HT1080 (cell line): ENCODE measurements at places on chromosomes 11 and 22. TPM values are rescaled to one million over a fixed set of nuclear protein-coding genes. Genes with fewer than 3 reads are reported as not detected.
A peak's percentile ranks its signal among the peaks of the same experiment; 100 is the strongest.

DNAJB13 gene
- total RNA-seq, result 0.07 and 0.13 TPM in 2 replicates

- no peak for DNase-seq
Measured at GRCh38 chr22:40511604-40512003, 124.9 kb downstream of the MRTFA start.

DNA sequence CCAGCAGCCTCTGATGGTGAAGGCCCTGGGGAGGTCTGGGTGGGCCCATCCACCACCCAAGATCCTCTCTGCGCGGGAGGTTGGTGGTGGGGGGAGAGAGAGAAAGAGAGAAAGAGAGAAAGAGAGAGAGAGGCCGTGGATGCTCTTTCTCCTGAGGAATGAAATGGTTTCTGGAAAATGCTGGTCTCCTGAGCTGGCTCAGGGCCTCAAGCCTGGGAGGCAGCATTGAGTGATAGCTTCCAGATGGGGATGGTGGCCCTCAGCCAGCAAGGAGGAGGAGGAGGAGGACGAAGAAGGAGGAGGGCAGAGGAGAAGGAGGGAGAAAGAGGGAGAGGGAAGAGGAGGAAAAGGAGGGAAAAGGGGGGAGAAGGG, 4.6 kb downstream of the TSPAN32 start:
- DNase-seq, result peak; percentile 35

- peak; percentile 39 for DNase-seq
Measured at GRCh38 chr22:38347944-38348750, 30.9 kb upstream of the CSNK1E start.

XKR3 gene
- 0.42 and 0.97 TPM in 2 replicates for total RNA-seq

DNA sequence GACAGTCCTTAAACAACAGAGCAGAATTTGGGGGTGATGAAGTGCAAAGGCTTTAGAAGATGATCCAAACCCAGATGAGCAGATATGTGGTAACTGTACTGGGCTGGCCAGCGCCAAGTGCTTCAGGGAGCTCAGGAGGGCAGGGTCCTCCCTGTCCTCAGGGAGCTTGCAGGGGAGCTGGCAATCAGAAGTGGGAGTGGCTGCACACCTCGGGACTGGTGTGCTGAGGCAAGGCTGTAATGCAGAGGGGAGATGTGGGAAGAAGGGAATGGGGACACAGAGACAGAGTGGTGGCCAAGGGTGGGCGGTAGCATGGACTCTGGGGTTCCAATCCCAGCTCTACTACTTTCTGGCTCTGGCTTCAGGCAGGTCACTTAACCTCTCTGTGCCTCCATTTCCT, 235.6 kb upstream of the NCAM1 start:
- DNase-seq, result no peak

- DNase-seq, result no peak
Measured at GRCh38 chr11:12286606-12287005, 90.8 kb upstream of the PARVA start.

DNA sequence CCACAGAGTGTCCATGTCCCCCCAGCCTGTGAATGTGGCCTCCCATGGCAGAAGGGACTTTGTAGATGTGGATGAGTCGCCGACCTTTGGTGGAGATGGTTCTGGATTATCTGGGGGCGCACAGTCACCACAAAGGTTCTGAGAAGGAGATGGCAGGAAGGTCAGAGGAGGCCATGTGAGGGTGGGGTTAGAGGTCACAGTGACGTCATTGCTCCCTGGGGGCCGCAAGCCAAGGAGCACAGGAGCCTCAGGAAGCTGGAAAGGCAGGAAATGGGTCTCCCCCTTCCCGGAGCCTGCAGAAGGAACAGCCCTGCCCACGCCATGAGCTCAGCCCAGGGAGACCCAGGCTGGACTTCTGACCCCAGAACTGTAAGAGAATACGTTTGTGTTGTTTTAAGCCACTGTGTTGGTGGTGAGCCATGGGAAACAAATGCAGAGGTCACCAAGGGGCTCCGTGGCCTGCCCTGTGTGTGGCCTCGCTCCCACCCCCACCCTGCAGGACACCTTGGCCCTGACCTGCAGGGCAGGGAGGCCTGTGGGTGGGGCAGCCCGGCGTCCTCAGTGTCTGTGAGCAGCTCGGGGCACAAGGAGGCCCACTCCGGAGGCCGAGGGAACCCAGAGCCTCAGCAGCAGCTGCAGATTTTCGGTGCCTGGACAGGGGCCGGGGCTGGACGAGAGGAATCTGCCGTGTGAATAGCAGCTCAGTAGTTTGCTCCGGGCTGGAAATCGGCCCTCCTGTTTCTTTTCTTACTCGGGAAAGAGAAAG, 32.1 kb downstream of the GRAMD4 start:
- no peak for DNase-seq

SMTNL1 gene
- total RNA-seq, result not detected in 2 replicates

SLC6A5 gene
- total RNA-seq, result not detected in 2 replicates

- no peak for DNase-seq
Measured at GRCh38 chr11:132257871-132258270, 887.5 kb downstream of the NTM start.

MAP6 gene
- total RNA-seq, result 0.10 and 0.40 TPM in 2 replicates

DNA sequence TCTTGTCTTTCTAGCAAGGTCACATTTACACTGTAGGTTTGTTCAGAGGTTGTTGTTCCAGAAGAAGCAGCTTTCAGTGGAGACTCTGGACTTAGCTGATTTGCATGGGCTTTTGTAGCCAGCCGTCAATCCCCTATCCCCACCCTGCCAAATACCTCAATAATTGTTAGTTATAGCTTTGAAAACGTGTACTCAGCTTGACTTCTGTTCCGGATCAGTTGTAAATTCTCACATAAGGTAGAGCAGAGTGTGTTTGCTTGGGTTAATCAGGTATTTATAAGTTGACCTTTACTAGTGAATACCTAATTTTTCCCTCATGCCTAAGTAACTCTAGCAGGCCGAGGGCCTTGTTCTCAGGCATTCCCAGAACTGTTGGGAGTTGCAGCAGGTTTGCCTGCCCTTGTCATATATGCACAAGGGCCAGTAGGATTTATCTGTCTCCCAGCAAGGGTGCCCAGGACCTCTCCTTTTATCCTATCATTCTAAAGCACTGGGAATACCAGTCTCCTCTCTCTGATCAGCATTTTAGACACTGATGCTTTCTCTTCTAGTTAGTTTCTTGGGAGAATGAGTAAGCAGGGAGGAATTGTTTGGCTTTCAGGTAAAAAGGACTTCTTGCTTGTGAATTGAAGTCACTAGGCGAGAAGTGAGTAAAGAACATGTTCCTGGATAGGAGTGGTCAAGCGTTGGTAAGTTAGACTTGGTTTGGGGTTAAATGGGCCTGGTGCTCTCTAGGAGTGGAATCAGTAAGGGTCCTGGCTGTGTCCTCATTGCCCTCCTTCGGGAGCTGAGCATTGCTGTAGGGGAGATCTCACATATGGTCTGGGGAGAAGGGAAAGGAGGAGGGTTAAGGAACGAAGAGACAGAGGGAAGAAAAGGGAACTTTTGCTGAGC, 22.1 kb downstream of the STIM1 start:
- DNase-seq, result no peak

OR52N4 gene
- not detected in 2 replicates for total RNA-seq

- DNase-seq, result no peak
Measured at GRCh38 chr11:93143800-93144199, 54.0 kb downstream of the SLC36A4 start.

KRTAP5-7 gene
- total RNA-seq, result not detected in 2 replicates

PARVG gene
- 0.24 and 0.50 TPM in 2 replicates for total RNA-seq

RIMBP3B gene
- total RNA-seq, result 0.05 and 0.30 TPM in 2 replicates

NCF4 gene
- total RNA-seq, result not detected in 2 replicates

DNA sequence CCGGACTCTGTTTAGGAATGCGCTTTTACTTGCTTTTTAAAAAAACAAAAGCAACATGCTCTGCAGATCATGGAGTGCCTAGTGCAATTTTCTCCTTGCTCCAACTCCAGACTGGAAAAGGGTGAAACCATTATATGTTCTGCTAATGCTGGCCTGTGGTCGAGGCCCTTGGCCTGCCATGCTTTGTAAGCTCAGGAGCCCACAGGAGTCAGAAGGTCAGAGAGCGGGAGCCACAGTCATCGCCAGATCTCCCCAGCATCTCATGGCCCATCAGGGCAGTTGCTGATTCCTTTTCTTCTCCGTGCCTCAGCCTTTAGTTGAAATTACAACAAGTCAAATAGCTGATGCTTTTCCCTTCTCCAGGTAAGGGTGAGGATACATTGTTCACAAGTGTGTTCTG, 80.3 kb downstream of the DDIAS start:
- DNase-seq, result no peak

RIC3 gene
- total RNA-seq, result not detected in 2 replicates

DNA sequence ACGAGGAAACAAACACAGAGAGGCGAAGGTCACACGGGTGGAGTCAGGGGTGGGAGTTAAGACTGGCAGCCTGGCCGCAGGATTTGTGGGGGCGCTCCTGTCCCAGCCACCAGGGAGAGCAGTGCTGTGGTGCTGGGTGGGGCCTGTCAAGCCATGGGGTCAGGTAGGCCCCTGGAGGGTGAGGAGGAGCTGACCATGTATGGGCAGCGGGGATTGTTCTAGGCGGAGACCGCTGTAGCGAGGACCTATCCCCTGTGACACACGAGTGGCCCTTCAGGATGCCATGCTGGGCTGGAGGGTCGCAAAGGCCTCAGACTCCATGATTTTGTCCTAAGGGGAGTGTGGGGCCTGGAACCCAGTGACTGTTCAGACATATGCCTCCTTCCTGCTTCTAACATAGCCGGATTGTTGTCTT, 1.6 kb upstream of the RPS19BP1 start:
- no peak for DNase-seq

TIMM8B gene
- total RNA-seq, result 106 and 119 TPM in 2 replicates

GRCh38 chr11:114452399-114452798, 13.1 kb downstream of the REXO2 start:
- DNase-seq, result no peak

GRCh38 chr11:58564231-58564630, 11.4 kb downstream of the LPXN start:
- no peak for DNase-seq

CYP2D6 gene
- total RNA-seq, result 0.11 and 0.13 TPM in 2 replicates

TMPRSS4 gene
- total RNA-seq, result not detected in 2 replicates

C11orf97 gene
- total RNA-seq, result not detected in 2 replicates

SLC5A12 gene
- not detected in 2 replicates for total RNA-seq
